ENCODE measurements at places on chromosomes 7 and 10. TPM values are rescaled to one million over a fixed set of nuclear protein-coding genes. Genes with fewer than 3 reads are reported as not detected.

CHRM2 gene
- not detected for polyA plus RNA-seq

HMX3 gene
- polyA plus RNA-seq = not detected

DNA sequence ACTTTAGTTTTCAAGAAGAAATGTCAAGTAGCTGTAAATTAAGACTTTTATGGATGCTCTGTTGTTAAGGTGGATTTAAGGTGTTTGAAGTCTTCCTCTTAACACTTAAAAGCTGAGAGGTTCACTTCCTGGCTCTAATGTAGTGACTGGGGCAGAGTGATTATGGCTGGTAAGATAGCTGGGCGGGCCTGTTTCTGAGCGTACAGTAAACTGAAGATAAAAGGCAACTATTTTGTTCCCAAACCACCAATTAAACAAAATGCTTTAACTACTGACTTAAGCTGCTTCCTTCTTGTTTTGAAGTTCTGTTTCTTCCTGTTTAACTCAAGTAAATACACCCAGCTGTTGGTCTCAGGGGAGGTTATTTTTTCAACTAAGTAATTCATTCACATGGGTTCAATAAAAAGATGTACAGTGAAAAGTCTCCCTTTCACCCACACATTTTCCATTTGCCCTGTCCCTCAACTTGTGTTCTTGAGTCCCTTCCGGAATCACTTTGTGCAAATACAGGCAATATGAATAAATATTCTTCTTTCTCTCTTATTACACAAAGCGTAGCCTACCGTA, 19.3 kb downstream of the VWA2 start:
- no peak for DNase-seq
- no peaks in the 10 kb centered on the region for H3K36me3 ChIP-seq
- no peak overlapping the region for H3K27ac ChIP-seq
- no peaks in the 10 kb centered on the region for H3K27me3 ChIP-seq

DNA sequence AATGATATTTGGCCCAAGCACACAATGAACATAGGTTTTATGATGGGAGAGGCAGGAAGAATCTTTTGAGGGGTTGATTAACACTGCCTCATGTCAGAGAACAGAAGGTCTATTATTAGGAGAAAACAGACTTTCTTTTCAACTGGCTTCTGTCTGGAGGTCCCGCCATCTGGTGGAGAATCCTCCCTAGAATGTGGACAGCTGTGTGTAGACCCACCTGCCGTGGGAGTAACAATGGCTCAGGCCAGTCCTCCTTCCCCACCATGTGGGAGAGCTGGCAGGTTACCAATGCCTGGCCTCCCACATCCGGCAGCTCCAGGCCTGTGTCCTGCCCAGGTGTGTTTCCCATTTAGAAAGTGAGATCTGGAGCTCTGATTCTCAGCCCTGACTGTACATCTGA, 70.4 kb upstream of the AOAH start:
- H3K27me3 ChIP-seq = no peaks in the 10 kb centered on the region
- H3K4me1 ChIP-seq = peaks cover 30% of the 10 kb centered on the region
- no peaks in the 10 kb centered on the region for H3K36me3 ChIP-seq

NEUROG3 gene
- 0.15 TPM for polyA plus RNA-seq

DNA sequence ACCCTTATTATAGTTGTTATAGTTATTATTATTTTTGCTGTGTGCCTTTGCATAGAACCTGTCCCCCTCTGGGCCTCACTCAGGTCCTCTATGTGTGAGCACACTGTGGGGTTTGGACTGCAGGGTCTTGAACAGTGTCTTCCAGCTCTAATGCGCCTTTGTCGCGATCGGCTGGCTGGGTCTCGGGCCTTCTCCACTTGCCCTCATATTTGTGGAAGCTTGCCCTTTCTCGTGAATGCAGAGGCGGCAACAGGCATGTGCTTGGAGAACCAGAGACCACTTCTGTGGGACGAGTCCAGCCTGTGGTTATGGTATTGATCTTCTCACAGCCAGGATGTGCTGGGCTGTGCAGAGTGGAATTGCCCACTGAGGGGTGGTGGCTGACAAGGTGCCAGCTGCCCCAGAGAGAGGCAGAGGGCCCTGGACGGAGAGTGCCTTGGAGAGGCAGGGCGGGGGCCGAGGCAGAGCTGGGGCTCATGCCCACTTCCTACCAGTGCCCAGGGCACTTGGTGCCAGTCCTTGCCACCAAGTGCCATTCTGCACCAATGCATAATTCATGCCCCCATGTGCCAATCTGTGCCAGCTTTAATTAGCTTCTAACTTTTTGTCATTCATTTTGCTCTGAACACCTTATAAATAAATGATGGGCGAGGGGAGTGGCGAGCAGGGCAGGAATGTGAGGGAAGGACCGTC, 6.8 kb upstream of the CDH23 start:
- no peaks in the 10 kb centered on the region for H3K36me3 ChIP-seq
- no peaks in the 10 kb centered on the region for H3K4me1 ChIP-seq
- no peak for DNase-seq
- H3K27me3 ChIP-seq = peaks cover 10% of the 10 kb centered on the region
- no peak overlapping the region for H3K27ac ChIP-seq
- no peak overlapping the region for H3K4me3 ChIP-seq

All from CD8-positive, alpha-beta memory T cell (primary cell).